ENCODE measurements at places on chromosomes 4 and X.
A peak's percentile ranks its signal among the peaks of the same experiment; 100 is the strongest.

DNA sequence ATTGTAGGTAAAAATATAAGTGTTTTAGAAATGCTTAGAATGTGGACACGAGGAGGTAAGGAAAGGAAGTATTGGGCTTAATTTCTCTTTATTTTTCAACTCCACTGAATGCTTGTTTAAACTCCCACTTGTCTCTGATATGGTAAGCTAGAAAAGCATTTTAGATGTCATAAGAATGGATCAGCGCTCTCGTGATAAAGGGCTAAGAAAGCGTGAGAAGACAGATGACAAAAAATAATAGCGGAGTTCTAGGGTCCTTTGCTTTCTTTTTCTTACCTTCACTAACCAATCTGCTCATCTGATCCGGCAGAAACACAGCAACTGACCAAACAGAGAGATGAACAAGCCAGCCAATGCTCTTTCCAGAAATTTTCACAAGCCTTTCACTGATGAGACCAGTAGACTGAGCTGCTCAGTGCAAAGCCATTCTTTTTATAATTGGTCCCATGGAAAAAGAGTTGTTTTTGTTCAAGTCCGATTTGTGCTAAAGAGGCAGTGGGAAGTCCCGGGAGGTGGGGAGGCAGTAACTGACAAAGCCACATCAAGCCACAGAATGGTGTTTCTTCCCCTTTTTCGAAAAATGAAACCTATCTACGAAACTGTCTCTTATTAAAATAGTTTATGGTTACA is at the start of gene TASL:
TSS of gene TASL (minus strand) at position 405 of the 630 bp plus-strand sequence. CDS start 17,411 bp downstream, outside the sequence.
- DNase-seq, result no peak

DNA sequence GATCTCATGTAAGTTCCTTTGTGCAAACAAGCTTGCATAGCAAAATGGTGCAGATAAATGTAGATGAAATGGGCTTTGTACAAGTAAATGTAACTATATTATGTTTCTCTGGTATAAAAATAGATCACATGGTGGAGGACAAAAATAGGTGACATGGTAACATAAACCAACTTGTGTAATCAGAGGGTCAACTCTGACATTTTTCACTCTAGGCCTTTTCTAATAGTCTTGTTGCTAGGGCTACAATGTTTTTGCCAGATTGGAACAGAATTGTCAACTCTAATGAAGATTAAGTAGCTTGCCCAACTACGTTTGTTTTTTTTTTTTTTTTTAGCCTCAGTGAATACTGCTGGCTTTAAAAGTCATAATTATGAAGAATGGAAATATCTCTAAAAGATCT is 11.5 kb downstream of the MAD2L1 start:
- no peak for DNase-seq

- no peak for DNase-seq
Observed at GRCh38 chr4:85744950-85745349, 270.0 kb downstream of the ARHGAP24 start.

DNA sequence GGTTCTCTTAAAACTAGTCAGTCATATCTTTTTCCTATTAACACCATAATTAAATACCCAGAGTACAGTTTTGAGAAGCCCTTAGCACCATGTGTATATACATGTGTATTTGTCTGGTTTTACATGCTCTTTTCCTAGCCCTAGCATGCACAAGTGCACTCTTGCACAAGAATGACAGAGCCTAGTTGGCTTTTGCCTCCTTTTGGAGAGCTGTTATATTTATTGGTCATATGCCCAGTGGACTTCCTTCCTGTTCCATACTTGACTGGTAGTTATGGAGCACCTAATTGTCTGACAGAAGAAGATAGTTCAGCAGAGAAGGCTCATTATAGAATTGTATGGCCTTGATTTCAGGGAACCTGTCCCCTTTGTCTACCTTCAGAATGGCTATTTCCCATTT is 155.6 kb downstream of the ARX start:
- no peak for DNase-seq

DNA sequence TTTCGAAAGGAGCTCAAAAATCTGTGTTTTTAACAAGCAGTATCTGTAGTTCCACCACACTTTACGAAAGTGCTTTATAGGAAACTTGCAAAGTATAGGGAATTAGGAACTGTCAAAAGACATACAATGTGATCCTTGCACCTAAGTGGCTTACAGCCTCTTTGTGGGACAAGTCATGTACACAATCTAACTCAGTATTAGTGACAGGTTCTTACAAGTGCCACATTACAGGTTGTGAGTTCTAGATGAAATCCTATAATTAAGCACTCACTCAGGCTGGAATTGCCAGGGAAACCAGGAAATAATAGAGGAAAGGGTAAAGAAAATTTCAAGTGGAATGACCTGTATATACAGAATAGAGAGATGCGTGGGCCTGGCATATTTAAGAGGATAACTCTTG is 567.3 kb upstream of the ATOH1 start:
- no peak for DNase-seq

- peak; percentile 89 for DNase-seq
Observed at GRCh38 chrX:19739683-19740082, 147.7 kb downstream of the SH3KBP1 start.

DNA sequence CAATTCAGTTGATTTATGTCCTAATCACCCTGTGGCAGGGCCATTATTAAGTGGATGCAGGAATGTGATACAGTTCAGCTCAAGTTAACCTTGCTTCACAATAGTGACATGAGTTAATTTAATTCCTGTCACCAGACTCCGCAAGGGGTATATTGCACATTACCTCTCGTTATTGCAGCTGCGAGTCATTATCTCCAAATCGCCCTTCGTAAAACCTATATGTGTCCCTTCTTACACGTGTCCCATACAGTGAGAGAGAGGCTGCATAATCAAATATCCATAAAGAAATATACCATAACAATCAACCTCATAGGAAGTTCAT is 369.9 kb upstream of the ANXA10 start:
- no peak for DNase-seq

- no peak for DNase-seq
Observed at GRCh38 chrX:29826742-29827141, 388.6 kb upstream of the MAGEB2 start.

GRCh38 chr4:82261084-82261483 is 112.7 kb downstream of the HNRNPD start:
- no peak for DNase-seq

- no peak for DNase-seq
Observed at GRCh38 chr4:136424052-136424451, 1108.2 kb downstream of the PCDH18 start.

- DNase-seq, result no peak
Observed at GRCh38 chr4:26192899-26193869, 127.6 kb upstream of the RBPJ start.

- DNase-seq, result peak; percentile 97
Observed at GRCh38 chrX:41441934-41442823, 5.0 kb upstream of the NYX start.

- no peak for DNase-seq
Observed at GRCh38 chr4:165723051-165723795, 149.8 kb upstream of the TLL1 start.

- DNase-seq, result no peak
Observed at GRCh38 chrX:152276277-152276676, 137.9 kb upstream of the MAGEA10 start.

DNA sequence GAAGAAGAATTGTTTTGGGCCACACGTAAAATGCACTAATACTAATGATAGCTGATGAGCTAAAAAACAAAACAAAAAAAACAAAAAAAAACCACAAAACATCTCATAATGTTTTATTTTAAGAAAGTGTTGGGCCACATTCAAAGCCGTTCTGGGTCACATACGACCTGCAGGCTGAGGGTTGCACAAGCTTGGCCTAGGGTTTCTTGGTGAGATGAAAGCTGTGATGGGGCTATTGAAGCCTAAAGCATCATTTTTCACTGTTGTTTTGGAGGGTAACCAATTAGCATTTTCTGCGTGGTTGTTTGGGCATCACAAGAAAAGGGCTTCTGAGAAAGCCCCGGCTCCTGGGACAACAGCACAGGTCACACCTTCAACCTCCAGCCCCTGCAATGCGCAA is 42.5 kb upstream of the ZNF157 start:
- DNase-seq, result no peak

GRCh38 chrX:78748846-78749245 is 1.3 kb downstream of the LPAR4 start:
- no peak for DNase-seq

- no peak for DNase-seq
Observed at GRCh38 chr4:128869776-128870509, 60.4 kb downstream of the JADE1 start.

DNA sequence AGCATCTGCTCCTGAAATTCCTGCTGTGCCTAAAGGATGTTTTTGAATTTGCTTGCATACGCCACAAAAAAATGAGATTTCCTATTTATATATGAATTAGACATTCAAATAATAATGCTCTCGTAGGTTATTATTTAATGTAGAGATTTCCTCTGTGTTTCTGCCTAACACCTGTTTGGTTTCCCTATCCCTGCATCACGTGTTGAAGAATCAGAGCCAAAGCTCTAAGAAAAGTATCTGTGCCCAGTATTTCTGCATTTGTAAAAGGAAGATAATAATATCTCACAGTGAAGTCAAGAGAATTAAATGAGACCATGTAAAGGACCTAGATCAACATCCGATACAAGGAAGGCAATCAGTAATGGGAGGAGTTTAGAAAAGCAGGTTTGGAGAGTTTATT is 179.5 kb downstream of the HNRNPD start:
- DNase-seq, result no peak

- no peak for DNase-seq
Observed at GRCh38 chrX:74104356-74105015, 199.5 kb upstream of the ZCCHC13 start.

DNA sequence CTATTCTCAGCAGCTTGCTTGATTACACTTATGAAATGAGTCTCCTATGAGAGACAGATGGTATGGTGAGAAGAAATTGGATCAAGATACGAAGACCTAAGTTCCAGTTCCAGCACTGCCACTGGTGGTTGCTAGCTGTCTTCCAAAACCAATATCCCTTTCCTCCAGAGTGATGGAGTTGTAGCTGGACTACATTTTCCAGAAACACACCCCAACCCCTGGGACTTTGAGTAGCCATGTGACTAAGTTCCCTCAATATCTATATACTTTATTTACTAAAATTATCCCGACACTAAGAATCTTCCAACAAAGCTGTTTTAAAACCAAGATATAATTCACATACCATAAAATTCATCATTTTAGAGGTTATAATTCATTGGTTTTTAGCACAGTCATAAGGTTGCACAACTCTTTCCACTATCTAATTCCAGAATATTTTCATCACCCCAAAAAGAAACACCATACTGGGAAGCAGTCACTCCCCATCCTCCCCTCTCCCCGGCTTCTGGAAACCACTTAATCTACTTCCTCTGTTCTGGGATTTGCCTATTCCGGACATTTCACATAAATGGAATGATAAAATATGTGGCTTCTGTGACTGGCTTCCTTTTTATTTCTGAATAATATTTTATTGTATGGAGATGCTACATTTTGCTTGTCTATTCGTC is 118.0 kb downstream of the MANBA start:
- no peak for DNase-seq

GRCh38 chrX:120357186-120357585 is 4.7 kb upstream of the ATP1B4 start:
- DNase-seq, result no peak

DNA sequence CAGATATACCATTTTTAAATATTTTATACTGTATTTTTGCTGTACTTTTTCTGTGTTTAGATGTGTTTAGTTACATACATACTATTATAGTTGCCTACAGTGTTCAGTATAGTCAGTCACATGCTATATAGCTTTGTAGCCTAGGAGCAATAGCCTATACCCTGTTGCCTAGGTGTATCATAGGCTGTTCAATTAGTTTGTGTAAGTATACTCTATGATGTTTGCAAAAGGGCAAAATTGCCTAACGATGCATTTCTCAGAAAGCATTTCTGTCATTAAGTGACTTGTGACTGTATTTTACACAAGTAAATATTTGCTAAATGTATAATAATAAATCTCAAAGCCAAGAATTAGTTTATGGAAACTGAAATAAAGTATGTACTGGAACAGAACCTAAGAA is 9.5 kb downstream of the ETFDH start:
- no peak for DNase-seq

- no peak for DNase-seq
Observed at GRCh38 chrX:38278682-38279081, 48.6 kb downstream of the RPGR start.

- peak; percentile 82 for DNase-seq
Observed at GRCh38 chrX:153582896-153583295, 16.0 kb downstream of the CCNQ start.

GRCh38 chrX:38917954-38918353 is 116.7 kb downstream of the MID1IP1 start:
- no peak for DNase-seq

DNA sequence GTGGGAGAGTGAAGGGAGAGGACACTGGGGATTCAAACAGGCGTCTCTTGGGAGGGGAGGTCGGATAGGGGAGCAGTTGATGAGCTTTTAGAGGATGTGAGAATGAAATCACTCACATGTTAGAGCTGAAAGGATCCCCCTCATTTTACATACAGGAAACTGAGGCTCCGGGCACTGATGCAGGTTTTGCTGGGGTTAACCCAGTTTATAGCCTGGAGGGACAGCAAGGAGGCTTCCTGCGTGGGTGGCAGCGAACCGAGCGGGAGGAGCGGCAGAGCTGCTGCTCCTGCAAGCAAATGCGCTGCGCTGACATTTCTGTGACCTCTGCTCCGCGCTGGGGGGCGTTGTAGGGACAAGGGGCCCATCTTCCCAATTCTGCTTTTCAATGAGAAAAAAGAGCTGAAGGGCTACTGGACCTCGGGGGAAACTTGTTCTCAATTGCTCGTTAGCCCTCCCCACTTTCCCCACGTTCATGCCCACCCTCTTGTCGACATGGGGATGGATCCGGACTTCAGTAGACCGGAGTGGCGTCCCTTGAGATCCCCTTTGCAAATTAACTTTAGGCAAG is 1.2 kb upstream of the NEUROG2 start:
- DNase-seq, result peak; percentile 65

GRCh38 chr4:47525154-47525819 is 40.2 kb downstream of the ATP10D start:
- no peak for DNase-seq

DNA sequence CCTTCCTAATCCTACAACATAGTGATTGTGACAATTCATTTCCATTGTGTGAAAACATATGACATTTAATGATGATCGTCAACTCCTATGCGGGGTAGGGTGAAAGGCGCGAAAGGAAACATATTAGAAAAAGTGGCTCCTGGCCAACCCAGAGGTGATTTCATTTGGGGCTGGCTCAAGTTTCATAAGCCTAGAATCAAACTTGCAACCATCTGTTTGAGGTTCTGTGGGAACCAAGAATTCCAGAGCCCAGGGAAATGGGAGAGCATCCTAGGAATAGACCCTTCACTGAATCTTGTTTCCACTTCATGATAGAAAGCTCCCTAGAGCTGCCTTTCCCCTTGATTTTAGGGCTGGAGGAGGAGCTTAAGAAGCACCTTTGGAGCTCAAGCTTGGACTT is 101.3 kb upstream of the EGFL6 start:
- no peak for DNase-seq

- no peak for DNase-seq
Observed at GRCh38 chr4:31737419-31737818, 1017.2 kb downstream of the PCDH7 start.

- DNase-seq, result no peak
Observed at GRCh38 chr4:138439143-138439581, 197.0 kb upstream of the SLC7A11 start.

GRCh38 chr4:15675356-15675755 is 6.3 kb upstream of the FAM200B start:
- no peak for DNase-seq

Measured in ELF-1 (cell line).